ENCODE measurements at places on chromosomes 5 and 9. TPM values are rescaled to one million over a fixed set of nuclear protein-coding genes. Genes with fewer than 3 reads are reported as not detected.

The ECM2 gene
- total RNA-seq, result 0.18 TPM

The PCDHB1 gene
- total RNA-seq, result not detected

The PRR7 gene
- total RNA-seq, result 3.5 TPM

The RANBP3L gene
- not detected for total RNA-seq

The TGFBR1 gene
- total RNA-seq, result 17.8 TPM

The HSPA4 gene
- 115 TPM for total RNA-seq

The EPB41L4A gene
- total RNA-seq, result 13.4 TPM

The ADAMTSL2 gene
- 0.75 TPM for total RNA-seq

The GABRP gene
- total RNA-seq, result 0.36 TPM

The RNF180 gene
- total RNA-seq, result 6.4 TPM

The BAAT gene
- under 0.01 TPM for total RNA-seq

The PPP2CA gene
- 88.2 TPM for total RNA-seq

The SPATA6L gene
- total RNA-seq, result 0.47 TPM

The MELK gene
- total RNA-seq, result 13.8 TPM

The FOXD1 gene
- 0.09 TPM for total RNA-seq

The CTXN3 gene
- total RNA-seq, result not detected

The ACTBL2 gene
- total RNA-seq, result 0.28 TPM

The TTC16 gene
- total RNA-seq, result not detected

The KLHL3 gene
- total RNA-seq, result 13.2 TPM

The PDE8B gene
- total RNA-seq, result not detected

The RXRA gene
- total RNA-seq, result 10.8 TPM

The NRG2 gene
- 2.1 TPM for total RNA-seq

The CARTPT gene
- not detected for total RNA-seq

The SPATA31C1 gene
- not detected for total RNA-seq

The GRXCR2 gene
- total RNA-seq, result not detected

The SHOC1 gene
- total RNA-seq, result under 0.01 TPM

The FRMD3 gene
- total RNA-seq, result 14.8 TPM

The ADAM19 gene
- total RNA-seq, result 34.1 TPM

The LRRC19 gene
- not detected for total RNA-seq

The PCDHA9 gene
- total RNA-seq, result 0.09 TPM

The ECSCR gene
- total RNA-seq, result 217 TPM

The PRUNE2 gene
- 20.7 TPM for total RNA-seq

The ICE1 gene
- total RNA-seq, result 30.8 TPM

The OR1L6 gene
- not detected for total RNA-seq

The NRARP gene
- total RNA-seq, result 23.3 TPM

The FANCG gene
- 13.2 TPM for total RNA-seq

The CARD9 gene
- 0.27 TPM for total RNA-seq

The DMGDH gene
- not detected for total RNA-seq

The PLPP6 gene
- total RNA-seq, result 4.2 TPM

The SEMA5A gene
- 12.7 TPM for total RNA-seq

The PCA3 gene
- total RNA-seq, result 0.90 TPM

The HAVCR2 gene
- not detected for total RNA-seq

The SMIM32 gene
- not detected for total RNA-seq

The CCL27 gene
- total RNA-seq, result not detected

The AFF4 gene
- total RNA-seq, result 34.4 TPM

The BHMT gene
- total RNA-seq, result not detected

The CSF2 gene
- 0.36 TPM for total RNA-seq

The HMCN2 gene
- under 0.01 TPM for total RNA-seq

The TXNDC8 gene
- not detected for total RNA-seq

The QRFP gene
- not detected for total RNA-seq

The PELO gene
- total RNA-seq, result 23.3 TPM

The TGFBI gene
- 96.9 TPM for total RNA-seq
